ENCODE measurements at places on chromosomes 6 and 20.

DNA sequence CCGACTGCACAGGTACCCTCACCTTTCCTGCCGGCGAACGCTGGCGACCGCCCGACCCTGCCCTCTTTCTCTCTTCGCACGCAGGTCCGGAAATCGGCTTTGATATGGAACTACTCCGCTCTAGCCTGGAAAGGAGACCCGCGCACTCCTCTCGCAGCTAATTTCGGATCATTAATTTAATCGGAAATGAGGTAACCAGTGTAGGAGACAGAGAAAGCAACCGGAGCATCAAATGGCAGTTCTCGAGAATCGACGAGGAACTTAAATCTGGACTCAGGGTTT lies 949 bp upstream of the ATXN1 start:
- peak; percentile 67 for ATAC-seq

DNA sequence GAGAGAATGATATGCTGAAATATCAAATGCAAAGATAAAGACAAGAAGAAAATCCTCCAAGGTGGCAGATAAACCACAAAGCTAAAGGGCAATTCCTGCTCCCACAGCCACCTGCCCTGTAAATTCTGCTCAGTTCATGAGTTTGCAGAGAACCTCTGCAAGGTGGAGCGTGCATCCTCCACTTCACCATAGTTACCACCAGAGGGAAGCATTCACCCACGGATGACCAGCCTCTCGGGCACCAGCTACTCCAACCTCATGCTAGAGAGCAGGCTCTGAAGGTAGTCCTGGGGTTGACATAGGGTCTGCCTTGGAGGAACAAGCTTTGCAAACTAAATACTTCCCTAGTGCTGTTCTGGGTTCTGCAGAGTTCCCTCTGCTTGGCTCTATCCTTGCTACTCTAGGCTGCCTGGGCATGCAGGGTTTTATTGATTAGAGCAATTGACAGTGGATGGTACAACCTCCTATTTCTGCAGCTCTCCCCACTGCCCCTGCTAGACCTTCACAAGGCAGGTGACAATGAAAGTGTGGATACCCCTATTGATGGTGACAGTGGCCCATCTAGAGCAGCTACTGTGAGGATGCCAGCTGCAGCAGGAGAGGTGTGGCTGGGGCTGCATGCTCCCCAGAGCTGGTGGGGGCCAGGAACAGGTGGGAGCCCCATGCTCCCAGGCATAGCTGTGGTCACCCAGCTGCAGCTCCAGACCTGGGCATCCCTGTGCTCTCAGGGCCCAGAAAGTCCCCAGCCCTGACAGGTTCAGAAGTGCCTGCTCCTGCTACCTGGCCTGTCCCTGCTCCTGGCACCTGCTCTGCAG lies 51.1 kb downstream of the GGTLC1 start:
- ATAC-seq = peak; percentile 78

DNA sequence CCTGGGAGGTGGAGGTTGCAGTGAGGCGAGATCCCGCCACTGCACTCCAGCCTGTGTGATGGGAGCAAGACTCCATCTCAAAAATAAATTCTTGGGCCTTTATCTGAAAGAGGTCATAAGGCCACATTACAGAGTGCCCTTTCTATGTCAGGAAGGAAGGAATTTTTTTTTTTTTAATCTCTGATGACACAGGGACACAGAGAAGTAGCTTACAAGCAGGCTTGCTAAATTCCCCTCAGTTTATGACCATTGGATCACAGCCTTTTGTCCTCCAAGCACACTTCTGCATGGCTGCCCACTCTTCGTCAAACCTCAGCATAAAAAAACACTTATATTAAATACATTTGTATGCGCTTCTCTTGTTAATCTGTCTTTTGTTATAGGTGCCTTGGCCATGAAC lies 7.5 kb upstream of the IFNGR1 start:
- ATAC-seq = no peak

GRCh38 chr20:47725248-47725973 lies 59.9 kb downstream of the SULF2 start:
- ATAC-seq = peak; percentile 51

- no peak for ATAC-seq
These were observed 454.3 kb downstream of the BTBD3 start for GRCh38 chr20:12371990-12372389.

DNA sequence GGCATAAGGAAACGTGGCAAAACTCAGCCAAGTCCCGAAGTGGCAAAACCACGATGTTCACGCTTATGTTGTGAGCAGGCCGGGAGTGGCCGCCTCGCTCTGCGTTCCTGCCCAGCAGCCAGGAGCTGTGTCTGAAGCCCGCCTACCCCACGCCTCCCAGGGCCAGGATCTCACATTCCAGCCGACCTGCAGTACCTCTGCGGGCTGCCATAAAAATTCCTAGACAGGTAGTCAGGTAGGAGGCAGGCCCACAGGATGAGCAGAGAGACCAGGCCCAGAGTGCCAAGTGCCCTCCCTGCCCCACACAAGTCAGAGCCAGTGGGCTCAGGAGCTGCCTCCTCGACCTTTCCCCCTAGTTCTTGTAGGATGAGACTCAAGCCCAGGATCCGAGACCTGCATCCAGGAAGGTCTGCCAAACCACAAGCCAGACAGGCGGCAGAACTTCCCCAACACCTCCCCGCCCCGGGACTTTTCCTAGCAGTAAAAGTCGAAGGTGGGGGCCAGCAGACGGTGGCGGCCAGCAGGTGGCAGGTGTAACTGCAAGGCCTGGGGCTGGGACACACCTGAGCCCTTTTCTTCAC lies 16.7 kb downstream of the PMEPA1 start:
- no peak for ATAC-seq

DNA sequence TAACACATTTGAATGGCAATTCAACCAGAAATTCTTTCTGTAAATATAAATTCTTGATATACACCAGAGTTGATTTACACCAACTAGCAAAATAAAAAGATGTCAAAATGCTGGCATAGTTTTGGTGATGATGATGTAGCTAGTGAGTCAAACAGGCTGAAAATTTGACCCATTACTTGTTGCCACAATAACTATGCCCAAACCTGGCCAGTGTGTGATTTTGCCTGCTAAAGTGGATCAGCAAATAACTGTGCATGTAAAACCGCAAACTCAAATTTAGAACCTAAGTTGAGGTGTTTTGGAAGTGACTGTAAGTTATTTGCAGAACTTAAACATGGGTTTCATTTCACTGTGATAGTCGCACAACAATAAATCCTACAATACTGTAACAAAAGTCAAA lies 125.9 kb downstream of the KIF6 start:
- no peak for ATAC-seq

DNA sequence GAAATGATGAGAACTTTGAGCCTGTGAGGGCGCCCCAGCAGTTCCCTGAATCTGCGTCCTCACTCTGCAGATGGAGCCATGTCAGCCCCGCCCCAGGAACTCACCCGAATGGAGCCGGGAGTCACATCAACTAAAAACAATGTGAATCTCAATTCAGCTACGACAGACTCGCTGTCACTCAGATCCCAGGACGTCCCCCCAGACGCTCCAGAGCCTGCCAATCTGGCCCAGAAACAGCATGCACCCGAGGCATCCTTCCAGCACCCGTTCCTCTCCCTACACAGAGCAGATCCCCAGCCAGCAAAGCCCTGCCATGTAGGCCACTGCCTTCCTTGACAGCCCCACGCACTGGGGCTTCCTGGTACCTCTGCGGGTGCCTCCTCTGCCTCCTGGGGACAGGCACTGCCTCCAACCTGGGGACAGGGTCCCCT lies 248.0 kb downstream of the TTLL2 start:
- ATAC-seq = no peak

DNA sequence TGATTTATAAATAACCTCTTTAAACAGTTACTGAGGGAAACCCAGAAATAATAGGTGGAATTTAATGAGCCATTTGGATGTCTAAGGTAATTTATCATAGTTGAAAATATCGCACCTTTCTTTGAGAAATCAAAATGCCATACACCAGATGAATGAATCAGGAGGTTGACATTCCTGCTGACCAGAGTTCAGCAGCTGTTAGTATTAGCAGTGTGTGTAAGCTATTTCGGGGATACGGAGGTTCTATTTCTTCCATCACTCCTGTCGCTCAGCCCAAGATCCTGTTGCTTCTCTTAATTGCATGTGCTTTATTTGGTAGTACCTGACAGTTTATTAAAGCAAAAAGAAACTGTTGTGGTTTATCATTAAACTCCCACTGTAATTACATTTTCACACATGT lies 67.1 kb downstream of the HDGFL1 start:
- ATAC-seq = no peak

DNA sequence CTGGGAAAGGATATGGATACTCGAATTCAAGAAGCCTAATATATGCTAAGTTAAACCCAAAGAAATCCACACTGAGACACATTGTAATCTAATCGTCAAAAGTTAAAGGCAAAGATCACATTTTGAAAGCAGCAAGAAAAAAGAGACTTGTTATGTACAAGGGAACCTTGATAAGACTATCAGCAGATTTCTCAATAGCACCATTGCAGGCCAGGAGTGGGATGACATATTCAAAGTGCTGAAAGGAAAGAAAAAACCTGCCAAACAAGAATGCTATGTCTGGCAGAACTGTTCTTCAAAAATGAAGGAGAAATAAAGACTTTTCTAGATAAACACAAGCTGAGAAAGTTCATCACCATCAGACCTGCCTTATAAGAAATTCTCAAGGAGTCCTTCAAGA lies 75.2 kb downstream of the COL21A1 start:
- no peak for ATAC-seq

- no peak for ATAC-seq
These were observed 11.8 kb upstream of the THBD start for GRCh38 chr20:23061262-23061661.

DNA sequence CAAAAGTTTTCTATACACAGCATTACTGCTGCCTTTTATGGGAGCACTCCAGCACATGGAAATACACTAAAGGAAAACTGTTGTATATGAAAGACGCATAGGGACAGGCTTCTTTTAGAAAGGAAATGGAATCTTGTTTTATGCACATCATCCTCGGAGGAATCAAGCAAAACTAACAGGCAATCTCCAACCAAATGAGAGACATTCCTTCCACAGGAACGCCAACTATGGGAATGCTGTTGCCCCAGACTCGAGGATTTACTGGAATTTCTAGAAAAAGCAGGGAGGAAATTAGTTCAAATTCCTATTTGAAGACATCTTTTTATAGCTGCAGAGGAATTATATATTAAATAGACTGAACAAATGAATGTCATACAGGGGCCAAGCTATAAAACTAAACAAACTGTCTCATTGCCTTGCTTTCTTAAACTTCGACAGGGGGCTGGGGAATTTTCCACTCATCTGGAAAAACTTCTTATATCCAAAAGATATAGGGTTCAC lies 52.2 kb downstream of the LYRM4 start:
- ATAC-seq = no peak

GRCh38 chr20:8744228-8744844 lies 324.6 kb upstream of the PLCB4 start:
- ATAC-seq = no peak

- ATAC-seq = no peak
These were observed 495.9 kb upstream of the ARID1B start for GRCh38 chr6:156281266-156281665.

GRCh38 chr20:19371112-19371511 lies 158.7 kb downstream of the SLC24A3 start:
- ATAC-seq = no peak

- no peak for ATAC-seq
These were observed 10.6 kb downstream of the IRF4 start for GRCh38 chr6:401994-402640.

DNA sequence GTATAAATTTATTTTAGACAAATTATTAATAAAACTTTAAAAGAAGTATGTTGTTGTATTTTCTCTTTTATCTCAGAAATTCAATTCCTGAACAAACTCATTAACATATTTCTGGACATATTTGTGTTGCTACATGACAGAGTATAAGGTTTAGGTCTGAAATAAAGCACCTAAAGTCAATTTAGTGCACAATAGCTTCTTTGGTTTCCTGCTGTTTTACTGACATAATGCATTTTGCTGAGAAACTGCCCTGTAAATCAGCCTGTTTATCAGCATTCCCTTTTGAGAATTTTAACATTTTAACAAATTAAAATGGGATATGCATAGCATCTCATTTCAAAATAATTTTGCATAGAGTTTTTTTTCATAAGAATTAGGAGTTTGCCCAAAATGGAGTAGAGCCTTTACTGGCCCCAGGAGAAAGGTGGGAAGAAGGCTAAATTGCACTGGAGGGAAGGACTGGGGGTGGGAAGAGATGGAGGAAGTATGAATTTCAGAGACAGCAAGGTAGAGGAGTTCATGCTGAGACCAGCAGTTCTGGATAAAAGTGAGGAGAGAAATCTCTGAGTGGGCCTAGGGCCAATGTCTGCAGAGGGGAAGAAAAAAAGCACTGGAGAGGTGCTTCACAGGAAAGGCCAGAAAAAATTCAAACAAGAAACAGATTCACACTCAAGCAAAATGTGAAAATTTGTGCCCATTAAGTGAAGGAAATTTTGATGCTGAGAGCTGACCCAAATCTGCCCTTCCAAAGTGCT lies 324.2 kb upstream of the HSF2 start:
- no peak for ATAC-seq

DNA sequence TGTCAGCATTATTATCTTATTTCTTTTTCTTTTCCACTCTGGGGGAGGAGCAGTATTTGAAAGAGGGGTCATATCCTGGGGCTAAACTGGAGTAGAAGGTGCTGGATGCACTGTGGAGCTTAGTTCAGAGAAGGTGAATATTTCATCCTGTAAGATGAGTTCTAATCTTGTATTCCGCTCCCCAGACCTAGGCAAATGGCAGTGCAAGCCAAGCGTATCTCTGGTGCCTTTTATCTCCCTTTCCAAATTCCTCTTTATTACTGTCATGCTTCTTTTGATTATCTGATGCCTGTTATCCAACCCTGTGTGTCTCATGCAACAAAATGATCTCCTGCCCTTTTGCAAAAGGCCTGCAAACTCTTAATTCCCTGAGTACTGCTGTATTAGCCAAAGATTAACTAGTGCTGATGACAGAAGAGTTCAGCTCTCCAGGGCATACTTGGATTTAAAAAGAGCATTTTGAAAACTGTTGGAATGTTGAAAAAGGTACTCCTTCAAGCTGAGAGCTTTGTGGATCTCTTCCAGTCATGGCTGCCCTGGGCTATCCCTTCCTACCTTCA lies 138.0 kb downstream of the CARMIL1 start:
- ATAC-seq = no peak

DNA sequence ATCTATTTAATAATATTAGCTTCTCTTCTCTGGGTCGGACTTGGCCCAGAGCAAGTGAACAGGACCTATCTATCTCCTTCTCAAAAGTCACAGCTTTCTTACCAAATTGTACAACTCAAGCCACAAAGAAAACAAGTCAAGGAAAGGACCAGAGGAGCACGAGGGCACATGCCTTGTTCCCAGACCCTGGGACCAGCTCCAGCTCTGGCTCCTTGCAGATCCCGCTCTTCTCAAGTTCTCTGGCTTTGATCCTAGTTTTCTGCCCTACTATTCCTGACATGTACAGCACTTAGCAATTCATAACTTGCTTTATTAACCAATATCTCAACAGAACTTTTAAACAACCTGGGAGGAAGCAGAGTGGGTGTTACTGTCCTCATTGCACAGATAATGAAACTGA lies 185.9 kb downstream of the ESR1 start:
- ATAC-seq = no peak
